DND-41 (cell line): ENCODE measurements at places on chromosomes 12 and 14.

DNA sequence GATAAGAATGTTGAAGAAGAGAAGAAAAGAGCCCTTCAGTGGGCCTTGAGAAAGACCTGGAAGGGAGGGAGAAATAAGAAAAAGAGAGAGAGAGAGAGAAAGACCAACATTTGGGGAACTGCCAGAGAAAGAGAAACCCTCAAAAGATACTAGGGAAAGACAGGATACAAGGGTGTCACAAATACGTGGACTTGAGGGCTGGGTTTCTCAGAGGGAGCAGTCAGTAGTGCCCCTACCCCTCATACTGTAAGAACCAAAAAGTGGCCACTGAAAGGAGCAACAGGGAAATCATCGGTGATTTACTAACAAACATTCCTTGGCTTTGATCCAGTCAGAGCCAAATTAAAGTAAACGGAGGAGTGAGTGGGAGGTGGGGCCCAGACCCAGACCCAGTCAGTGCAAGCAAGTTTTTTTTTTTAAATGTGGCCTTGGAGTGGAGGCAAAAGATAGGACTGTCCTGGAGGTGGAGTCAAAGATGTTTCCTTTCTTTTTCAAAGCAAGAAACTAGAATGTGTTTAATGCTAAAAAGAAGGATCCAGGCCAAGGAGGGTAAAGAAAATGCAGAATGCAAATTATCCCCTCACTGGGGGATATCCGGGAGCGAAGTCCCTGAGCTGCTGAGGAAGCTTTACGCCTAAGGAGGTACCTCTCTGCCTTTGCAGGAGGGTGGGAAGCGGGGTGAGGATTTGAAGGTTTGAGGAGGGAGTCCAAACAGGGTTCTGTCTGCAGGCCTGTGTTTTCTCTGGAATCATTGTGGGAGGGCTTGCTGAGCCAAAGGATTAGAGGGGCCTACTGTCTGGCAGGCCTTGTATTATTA is 143.5 kb upstream of the AMIGO2 start:
- no peak for DNase-seq

GRCh38 chr14:100215330-100215885 is 23.5 kb upstream of the YY1 start:
- no peak for DNase-seq

- DNase-seq: no peak
These were observed 31.2 kb upstream of the MMP17 start for GRCh38 chr12:131796754-131797587.

DNA sequence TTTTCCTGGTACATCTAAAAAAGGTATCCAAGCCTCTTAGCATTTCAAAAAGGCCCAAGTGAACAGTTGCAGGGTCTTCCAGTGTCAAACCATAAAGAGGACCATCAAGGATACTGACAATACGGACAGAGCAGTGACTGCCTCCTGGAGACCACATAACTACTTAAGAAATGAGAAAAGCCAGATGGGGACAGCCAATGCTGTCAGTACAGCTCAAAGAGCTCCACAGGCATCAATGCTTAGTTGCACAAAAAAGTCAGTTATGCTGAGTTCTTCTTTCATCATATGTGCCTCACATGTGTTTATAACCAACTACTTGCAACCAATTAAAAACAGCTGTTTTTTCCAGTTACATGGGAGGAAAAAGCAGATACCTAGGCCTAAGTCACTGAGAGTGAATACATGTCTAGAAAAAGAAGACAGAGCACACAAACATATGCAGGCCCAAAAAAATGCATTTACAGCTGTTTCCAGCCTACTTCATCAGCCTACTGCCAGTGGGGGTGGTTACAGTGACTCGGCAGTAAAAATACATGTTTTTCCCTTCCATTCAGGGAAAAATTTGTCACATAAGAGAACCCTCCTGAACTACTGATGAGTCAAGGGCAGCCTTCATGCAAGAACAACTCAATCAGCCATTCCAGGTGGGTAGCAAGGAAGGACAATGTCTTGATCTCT is 84.0 kb downstream of the DCAF5 start:
- DNase-seq: no peak

DNA sequence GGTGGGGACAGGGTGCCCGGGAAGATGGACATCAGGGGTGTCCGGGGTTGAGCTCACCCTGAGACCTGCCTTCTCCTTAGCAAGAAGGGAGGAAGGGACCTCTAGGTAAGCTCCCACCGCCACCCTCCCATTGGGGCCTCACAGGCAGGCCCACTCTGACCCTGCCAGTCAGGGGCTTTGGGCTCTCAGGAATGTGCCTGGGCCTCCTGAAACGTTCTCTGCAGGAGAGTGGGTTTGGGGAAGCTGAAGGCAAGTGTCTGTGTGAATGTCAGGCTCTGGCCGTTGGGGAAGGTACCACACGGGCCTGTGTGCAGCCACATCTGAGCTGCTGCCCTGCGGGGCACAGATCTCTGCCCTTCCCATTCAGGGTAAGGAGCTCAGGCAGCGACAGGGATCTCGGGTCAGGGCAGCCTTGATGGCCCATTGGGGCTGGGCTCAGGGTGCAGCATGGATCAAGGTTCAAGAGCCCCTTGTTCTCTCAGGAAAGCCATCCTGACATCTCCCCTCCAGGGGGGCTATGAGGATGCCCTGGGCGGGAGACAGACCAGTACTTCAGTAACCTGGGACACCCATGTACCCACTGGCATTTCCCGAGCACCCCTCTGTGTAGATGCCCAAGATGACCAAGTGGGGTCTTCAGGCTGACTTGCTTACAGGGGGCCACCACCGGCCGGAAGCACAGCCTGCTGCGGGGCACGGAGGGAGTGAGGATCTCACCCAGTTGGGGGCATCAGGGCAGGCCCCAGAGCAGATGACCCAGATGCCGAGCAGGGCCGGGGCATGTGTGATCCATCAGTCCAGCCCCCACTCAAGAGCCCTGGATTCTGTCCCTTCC is 29.7 kb downstream of the FAM222A start:
- DNase-seq: no peak
